ENCODE measurements at places on chromosomes 2 and 18.

DNA sequence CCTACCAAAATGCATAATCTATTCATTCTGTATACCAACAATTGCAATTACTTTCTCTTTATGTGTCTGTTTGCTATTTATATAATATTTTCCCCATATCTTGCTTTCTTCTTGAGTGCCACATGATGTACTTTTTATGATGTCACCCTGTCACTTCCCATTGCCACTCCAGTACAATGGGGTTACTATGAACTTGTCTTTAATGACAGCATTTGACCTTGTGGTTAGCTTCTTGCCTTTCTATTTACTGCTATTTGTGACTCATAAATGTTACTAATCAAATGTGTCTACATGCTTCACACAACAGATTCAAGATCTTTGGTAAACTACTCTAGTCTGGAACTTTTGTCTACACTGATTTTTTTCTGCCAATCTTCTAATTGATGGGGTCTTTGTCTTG is 486.3 kb downstream of the NR4A2 start:
- no peak for DNase-seq

DNA sequence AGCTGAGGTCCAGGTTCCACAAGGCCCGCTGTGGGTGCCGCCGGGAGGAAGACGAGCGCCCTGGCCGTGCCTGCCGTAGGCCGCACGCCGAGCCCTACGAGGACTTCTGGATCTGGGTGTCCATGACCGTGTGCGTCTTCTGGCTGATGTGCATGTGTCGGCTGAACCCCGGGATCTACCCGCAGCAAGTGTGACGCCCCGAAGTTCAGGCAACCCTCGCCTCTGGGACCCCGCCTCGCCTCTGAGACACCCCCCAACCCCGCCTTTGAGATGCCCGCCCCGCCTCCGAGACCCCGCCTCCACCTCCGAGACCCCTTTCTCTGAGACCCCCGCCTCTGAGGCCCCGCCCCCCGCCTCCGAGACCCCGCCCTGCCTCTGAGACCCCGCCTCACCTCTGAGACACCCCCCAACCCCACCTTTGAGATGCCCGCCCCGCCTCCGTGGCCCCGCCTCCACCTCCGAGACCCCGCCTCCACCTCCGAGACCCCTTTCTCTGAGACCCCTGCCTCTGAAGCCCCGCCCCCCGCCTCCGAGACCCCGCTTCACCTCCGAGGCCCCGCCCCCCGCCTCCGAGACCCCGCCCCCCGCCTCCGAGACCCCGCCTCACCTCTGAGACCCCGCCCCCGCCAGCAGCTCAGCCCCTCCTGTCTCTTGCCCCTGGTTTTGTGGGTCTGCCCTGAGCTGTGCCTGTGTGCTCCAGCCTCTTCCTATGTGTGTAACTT is 3.7 kb downstream of the RTP5 start:
- DNase-seq, result no peak

- no peak for DNase-seq
These were observed 130.7 kb upstream of the TPO start for GRCh38 chr2:1282552-1282951.

- no peak for DNase-seq
These were observed 104.9 kb upstream of the MGAT5 start for GRCh38 chr2:134148843-134149472.

- peak; percentile 6 for DNase-seq
These were observed 2.7 kb downstream of the PTMA start for GRCh38 chr2:231710799-231711676.

Measured in HAP-1 (cell line).